AG09319 (cell line): ENCODE measurements at places on chromosomes 5 and 9.

DNA sequence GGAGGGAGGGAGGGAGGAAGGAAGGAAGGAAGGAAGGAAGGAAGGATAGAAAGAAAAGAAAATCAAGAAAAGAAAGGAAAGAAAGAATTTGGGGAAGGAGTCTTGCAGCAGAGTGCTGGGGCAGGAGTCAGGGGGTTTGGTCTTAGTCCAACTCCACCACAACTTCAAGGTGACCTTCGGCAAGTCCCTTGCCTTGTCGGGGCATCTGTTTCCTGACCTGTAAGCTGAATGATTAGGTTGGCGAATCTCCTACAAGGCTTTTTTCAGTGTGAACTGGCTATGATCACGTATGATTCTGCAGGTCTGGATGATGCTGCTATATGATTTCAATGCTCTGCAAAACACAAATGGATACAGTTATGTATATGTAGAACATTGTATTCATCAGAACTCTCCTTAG lies 20.1 kb downstream of the SMIM23 start:
- DNase-seq, result no peak

DNA sequence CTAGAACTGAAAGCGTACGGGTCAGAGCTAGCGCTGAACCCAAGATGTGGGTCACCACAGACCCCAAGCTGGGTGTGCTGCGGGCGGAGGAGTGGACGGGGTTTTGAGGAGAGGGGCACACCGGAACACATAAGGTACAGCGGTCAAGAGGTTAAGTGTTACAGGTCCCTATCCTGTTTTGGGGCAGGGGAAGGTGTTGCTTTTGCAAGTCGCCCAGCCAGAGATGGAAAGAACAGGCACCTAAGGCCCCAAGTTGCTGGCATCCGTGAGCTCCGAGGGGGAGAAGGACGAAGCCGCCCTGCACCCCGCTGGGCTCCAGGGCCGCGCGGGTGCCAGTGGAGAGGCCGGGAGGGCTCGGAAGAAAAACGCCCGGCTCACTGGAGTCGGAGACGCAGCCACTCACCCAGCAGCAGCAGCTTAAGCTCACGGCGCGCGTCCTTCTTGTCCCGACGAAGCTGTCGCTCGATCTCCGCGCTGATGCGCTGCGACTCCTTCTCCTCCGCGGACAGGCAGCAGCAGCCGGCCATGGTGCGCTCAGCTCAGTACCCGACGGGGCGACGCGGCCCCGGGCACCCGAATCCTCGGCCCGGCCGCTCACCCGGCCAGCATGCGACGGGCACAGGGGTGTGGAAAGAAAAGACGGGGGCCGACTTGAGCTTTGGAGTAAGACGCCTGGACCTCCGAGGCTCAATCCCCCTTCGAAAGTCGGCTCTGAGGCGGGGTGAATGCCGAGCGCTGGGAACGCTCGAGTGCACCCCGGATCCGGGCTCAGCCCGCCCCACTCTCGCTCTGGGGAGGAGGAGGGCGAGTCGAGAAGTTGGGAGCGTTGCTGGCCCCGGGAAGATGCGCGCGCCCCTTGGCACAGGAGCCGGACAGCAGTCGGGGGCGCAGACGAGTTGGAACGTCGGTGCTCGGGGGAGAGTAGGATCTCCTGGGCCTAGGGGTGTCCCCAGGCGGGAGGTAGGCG lies 572 bp downstream of the GNA14 start:
- no peak for DNase-seq

- DNase-seq, result no peak
Observed at GRCh38 chr5:150575745-150576448, 64.6 kb upstream of the SYNPO start.

DNA sequence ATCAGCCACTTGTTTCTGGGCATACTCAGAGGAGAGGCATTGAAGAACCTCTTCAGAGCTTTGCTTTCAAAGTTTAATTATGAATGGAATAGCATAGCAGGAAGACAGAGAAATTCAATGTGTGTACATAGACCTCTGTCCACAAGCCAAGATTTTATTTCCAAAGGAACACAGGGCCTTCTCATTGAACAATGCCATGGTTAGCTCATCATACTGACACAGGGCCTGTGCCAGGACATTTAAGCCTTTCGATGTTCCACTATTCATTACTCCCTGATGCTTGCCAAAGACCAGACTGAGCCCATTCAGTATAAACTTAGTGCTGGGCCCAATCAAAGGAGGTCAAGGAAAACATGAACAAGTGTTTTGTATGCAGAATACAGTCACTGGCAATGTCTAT lies 280.8 kb downstream of the FBXL17 start:
- no peak for DNase-seq

DNA sequence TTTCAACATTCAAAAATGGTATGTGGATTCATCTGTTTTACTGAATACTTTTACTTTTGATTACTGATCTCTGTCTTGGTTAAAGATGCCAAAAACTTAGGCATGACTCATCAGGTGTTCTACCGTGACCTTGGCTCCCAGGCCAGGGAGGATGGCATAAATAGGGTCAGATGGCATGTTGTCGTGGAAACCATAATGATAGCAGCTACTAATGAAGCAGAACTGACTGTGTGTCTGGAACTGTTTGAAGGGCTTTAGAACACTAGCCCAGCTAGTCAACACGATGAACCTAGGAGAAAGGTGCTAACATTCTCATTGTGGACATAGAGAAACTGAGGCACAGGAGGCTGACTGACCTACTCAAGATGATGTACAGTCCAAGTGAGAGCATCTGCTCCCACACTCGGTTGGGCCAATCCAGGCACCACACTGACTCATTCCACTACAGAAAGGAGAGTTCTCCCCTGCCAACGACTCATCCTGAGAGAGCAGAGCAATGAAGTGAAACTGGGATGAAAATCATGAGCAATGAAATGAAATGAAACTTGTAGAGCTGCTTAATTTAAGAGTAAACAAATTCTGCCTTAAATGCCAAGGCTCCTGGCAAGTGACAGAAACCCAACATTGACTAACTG lies 116.0 kb downstream of the TENT4A start:
- no peak for DNase-seq

DNA sequence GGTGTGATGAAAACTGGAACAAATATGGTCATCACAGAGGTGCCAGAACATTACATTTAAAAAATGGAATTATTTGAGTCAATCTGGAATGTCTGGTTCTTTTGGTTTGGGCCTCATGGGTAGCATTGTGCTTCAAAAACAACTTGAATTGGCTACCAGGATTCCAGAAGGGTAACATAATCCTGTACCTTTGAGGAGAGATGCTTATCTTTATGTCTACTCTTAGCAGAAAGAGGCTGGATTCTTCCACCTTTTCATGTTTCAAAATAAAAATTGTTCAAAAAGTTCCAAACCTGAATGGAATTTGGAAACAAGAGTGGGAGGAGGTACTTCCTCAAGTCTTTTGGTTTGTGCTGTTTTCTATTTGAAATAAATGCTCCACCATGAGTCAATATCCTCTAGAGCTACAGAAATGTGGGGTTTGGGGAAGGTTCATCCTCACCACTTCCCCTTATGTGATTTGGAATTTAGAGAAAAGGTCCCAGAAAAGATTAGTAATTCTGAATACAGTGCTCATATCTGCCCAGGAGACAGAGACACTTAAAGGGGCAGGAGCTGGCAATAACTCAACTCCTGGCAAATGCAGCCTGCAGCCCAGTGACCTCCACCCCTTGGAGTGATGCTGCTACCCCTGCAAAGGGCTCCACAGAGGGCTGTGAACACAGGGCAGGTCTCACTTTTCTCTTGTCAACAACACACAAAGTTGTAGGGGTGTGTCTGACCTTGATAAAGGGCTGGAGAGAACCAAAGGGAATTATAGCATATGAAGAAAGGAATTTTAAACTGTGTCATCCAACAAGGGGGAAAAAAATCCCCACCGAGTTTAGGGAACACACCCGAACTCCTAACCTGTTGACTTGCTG lies 272.8 kb downstream of the CWC27 start:
- DNase-seq, result no peak

DNA sequence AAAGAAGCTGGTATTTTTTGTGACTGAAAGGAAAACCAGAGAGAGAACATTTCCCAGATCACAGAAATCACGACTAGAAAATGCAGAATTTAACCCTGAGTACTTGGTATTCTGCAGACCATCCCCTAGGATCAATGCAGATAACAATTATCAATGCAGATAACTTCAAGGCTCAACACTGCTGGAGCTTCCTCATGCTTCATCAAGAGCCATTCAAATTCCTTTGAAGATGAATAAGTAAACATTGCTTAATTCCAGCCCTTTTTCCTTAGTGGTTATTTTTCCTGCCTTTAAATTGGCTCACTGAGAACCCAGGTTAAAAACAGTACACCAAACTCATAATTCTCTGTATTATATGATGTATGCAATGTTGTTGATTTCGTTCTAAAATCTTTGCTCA lies 370.1 kb upstream of the TLE4 start:
- DNase-seq, result no peak

DNA sequence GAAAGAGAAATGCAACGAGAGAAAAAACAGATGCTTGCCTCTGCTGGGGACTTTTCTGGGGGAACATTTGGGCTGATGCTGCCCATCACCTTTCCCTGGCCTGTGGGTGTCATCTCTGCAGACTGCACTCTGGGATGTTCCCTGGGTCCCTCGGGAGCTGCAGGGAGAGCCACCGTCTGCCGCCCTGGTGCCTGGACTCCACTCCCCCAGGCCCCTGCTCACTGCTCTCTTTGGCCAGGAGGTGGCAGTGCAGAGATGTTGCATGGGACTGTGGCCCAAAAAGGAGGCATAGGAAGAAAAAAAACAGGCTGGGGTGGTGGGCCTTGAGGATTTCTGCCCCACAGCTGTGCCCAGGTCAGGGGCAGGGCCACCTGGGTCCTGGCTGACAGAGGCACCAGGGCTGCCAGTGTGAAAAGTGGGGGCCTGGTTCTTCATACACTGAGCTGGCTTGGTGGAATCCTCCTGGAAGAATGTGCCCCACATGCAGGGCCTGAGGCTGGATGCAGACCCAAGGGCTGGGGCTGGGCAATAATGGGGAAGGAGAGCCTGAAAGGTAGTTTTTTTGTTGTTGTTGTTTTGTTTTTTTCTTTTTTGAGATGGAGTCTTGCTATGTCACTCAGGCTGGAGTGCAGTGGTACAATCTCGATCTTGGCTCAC lies 353.6 kb downstream of the SLIT3 start:
- DNase-seq, result no peak

GRCh38 chr5:77200663-77201062 lies 9.8 kb upstream of the PDE8B start:
- no peak for DNase-seq

DNA sequence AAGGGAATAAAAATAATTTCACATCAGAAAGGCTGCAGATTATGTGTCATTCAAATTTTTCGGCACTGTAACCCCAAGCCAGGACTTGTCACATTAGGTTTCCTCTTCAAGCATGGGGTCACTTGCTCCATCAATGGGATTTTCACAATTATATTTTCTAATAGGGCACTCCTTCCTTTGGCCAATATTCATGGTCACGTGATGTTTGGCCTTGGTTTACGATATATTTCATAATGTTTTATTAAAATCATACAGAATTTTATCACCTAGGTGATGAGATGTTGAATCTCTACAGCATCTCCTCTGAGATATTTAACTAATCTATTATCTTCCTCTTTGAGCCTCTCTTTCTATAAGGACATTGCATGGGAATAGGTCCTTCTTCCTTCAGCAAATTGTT lies 523.5 kb upstream of the SEMA6A start:
- DNase-seq, result no peak

GRCh38 chr5:10671041-10672008 lies 89.7 kb downstream of the DAP start:
- DNase-seq, result no peak

DNA sequence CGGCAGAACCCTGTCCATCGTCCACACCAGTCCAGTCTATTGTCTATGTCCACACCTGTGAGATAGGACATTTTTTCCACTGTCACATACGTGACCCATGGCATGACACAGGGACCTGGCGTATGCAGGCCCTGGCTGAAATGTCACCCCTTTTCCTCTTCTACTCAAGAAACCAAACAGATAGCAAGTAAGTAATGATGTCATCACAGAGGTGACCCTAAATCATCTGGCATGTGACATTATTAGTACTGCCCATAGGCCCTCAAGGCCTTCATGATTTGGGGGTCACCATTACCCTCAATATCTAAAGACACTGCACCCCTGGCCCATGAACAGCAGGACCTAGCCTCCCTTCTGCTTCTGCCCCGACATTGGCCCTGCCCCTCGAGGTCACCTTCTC lies 88.3 kb downstream of the LHX2 start:
- no peak for DNase-seq

DNA sequence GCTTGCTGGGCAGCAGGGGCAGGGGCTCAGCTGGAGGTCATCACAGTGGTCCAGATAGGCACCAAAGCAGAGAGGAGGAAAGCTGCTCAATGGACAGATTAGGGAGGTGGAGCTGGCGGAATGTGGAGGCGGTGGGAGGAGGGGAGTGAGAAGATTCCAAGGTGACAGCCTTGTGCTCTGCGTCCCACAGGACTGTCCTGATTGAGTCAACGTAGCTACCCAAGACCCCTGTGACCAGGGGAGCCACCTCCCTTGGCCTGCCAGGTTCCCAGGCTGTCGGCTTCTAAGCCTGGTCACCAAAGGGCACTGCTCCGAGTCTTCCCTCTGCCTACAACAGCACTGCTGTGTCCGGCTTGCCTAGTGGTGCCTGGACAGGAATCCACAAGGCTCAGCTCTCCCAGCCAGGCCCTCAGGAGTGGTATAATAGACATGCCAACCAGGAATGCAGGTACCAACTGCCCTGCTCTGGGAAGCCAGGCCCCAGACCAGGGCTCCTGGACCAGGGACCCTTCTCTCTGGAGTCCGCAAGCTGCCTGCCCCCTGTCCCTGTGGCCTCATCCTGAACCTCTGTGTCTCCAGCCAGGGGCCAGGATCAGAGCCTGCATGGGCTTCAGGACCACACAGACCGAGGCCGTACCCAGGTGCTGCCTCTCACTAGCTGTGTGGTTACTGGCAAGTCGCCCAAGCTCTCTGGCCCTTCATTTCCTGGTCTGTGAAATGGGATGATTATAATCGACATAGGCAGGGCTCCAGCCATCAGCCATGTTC lies 67.9 kb downstream of the STK10 start:
- no peak for DNase-seq

DNA sequence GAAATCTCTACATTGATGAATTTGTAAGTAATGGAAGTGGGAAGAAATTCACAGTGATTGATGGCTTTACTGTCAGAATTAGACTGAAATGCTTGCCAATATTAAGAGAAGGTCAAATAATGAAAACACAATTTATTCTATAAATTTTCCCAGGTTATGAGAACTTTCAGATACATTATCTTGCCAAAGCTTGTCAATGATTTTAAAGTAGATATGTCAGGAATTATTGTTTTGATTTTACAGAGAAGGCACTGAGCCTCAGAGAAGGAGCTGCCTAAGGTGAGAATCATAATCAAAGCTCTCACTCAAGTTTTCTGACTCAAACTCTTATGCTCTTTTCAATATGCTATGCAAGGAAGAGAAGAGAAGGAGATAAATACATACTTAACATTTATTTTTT lies 564.0 kb upstream of the RGMB start:
- no peak for DNase-seq

DNA sequence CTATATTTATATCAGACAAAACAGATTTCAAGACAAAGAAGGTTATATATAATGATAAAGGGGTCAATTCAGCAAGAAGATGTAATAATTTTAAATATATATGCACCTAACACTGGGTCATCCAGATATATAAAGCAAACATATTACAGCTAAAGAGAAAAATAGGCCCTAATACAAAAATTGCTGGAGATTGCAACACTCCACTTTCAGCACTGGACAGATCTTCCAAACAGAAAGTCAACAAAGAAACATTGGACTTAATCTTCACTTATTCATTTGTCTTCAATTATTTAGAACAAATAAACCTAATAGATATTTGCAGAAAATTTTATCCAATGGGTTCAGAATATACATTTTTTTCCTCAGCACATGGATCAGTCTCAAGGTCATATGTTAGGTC lies 45.8 kb downstream of the MEIKIN start:
- DNase-seq, result no peak

- DNase-seq, result no peak
Observed at GRCh38 chr5:1113805-1114586, 2.1 kb upstream of the SLC12A7 start.
